ENCODE measurements at places on chromosomes 5 and 9.
A peak's percentile ranks its signal among the peaks of the same experiment; 100 is the strongest.

DNA sequence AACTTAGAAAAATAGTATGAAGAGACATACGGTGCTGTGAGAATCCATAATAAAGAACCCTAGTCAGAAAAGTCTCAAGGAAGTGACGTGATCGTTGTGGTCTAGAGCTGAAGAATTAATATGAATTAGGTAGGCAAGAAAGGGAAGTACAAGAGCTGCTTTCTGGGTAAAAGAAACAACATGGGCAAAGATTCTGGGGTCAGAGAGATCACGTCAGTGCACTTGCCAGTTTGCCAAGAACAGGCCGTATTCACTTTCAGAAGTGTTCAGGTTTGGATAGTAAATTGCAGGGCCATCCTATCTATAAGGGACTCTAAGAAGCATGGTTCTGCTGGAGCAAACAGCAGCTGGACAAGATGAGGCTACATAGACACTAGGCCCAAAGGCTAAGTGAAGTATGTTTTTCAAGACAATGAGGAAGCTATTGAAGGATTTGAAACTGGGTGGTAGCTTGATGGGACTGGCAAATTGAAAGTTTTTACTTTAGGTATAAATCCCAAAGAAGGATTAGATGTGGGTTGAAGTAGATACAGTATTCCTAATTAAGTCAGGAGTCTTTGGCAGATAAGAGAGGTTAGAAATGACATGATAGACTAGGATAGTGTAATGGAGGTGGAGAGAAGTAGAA, 4.8 kb upstream of the CHD1 start:
- peak; percentile 21 for DNase-seq

DNA sequence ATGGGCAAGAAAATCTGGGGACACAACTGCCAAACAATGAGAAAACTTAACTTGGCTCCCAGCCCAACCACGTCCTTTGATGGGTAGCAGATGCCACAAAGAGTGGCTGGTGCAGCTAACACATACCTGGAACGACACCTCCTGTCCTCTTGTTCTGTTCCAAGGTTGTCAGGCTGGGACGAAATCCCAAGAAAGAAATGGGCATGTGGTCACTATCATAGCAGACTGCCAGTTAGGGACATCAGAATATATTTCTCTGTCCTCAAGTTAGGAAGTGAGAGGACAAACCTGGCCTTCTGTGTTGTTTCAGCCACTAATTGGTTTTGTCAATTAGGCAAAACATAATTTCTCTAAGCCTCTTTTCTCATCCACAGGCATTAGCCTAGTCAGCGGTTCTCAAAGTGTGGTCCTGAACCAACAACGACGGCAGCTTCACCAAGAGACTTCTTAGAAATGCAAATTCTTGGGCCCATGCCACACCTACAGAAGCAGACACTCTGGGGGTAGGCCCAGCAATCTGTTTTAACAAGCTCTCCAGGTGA, 63.4 kb downstream of the RAPGEF1 start:
- DNase-seq: no peak

DNA sequence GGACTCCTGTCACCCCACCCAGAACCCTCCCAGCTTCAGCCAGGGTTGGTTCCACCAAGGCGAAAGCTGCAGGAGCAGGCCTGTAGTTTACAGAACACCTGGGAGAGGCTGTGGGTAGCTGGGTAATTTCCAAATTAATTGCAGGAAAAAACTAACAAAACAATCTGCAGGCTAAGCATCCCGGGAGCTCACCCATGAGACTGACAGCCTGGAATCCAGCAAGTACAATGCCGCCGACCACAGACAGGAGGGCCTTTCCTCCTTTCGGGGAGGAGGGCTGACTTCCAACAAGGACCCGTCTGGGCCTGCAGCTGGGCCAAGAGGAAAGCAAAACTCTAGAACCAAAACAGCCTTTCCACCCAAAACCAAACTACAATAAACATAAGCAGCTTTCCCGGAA, 10.3 kb downstream of the FOXE1 start:
- DNase-seq: no peak

- no peak for DNase-seq
These were observed 702.8 kb downstream of the CETN3 start for GRCh38 chr5:89706731-89707130.

DNA sequence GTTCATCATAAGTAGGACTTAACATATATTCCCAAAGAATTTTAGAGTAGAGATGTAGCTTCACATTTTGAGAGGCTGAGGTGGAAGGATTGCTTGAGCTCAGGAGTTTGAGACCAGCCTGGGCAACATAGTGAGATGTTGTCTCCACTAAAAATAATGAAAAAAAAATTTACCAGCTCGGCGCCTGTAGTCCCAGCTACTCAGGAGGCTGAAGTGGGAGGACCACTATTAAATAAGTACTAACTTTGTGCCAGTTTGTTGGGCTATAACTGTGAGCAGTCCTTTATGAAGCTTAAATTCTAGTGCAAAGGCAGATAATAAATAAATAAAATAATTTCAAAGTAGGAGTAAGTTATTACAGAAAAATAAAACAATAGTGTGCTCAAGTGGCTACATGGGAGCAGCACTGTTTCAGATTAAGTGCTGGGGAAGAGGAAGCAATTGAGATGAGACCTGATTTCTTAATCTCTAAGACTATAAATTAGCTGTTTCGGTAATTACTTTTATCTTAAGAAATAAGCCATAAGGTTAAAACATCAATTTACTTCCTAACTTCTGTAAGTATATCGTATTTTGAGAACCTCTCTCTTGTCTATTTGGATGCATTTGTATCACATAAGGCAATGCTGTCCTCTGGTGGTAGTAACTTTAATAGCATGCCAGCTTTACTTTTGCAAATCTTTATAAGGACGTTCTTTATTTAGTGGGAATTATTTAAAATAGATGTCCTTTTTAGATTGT, 98.9 kb downstream of the CSNK1G3 start:
- DNase-seq: peak; percentile 23

GRCh38 chr5:5637173-5637572, 214.7 kb downstream of the ICE1 start:
- no peak for DNase-seq

DNA sequence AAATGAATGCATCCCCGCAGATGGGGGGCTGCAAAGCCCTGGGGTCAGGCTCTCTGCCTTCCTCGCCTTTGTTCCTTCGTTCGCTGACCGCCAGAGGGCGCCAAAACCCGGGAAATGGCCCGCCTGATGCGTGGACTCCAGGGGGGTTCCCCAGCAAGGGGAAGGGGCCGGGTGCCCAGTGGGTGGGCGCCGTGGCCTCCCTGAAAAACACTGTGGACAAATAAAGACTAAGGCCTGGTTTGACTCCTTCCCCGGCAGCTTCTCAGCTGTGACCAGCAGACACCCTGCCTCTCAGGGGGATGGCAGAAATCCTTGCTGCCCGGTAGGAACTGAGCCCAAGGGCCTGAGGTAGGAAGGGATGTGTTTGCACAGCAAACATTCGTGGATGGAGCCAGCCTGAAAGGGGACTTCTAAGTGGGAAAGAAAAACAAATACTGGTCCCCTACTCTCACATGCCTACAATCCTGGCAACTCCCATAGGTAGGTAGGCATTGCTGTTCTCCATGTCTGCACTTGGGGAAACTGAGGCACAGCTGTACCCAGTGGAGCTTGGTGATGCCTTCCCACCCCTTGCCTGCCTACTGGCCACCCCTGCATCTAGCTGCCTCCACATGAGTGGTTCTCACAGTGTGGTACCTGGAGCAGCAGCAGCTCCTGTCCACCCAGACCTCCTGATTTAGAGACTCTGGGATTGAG, 57.7 kb downstream of the DUSP1 start:
- DNase-seq: peak; percentile 64

DNA sequence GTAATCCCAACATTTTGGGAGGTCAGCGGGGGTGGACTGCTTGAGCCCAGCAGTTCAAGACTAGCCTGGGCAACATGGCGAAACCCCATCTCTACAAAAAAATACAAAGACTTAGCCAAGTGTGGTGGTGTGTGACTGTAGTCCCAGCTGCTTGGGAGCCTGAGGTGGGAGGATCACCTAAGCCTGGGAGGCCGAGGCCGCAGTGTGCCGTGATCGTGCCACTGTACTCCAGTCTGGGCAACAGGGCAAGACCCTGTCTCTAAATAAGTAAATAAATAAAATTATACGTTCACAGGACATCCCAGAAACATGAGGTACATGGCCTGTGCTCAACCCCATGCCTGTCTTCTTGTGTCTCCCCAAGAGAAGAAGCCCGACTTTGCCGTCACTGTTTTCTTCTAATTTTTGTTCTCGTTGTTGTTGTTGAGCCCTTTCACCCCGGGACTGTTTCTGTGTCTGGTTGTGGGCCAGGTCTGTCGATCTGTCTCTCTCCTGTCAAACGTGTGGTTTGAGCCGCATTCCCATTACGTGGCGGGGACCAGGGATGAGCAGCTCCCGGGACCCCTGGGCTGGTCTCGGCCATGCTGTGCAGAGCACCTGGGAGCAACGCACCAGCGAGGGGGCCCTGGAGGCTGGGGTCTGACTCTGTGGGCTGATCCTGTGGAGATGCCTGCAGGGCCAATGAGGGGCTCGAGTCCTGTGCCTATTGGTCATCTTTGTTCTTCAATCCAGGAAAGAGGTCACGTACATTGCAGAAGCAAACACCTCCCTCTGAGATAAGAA, 32.2 kb downstream of the NACC2 start:
- DNase-seq: no peak

DNA sequence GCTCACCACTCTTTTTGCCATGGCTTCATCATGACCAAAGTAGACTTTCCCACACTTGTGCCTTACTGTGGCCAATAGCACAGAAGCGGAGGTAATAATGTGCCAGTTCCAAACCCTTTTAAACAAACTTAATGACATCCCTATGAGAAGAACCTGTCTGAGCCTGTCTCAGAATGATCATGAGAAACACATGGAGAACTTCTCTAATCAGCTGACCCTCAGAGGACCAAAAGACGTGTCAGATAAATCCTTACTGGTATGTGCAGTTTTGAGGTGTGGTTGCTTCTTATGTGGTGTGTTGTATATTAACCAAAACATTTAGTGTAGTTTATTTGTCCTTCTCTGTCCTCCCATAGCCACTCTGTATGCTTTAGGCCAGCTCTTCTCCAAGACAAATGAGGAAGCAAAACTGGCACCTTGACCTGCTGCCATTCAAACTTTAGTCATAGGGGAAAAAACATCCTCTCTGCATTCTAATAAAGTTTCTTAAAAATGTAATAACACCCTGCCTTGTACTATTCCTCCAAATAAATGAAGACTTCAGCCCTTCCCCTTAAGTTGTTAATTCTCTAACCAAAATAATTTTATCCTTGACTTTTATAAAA, 168.9 kb downstream of the MUSK start:
- DNase-seq: no peak

GRCh38 chr9:131658377-131659129, 81.3 kb downstream of the RAPGEF1 start:
- no peak for DNase-seq

GRCh38 chr5:136199408-136199807, 6.4 kb upstream of the SMIM32 start:
- DNase-seq: no peak

DNA sequence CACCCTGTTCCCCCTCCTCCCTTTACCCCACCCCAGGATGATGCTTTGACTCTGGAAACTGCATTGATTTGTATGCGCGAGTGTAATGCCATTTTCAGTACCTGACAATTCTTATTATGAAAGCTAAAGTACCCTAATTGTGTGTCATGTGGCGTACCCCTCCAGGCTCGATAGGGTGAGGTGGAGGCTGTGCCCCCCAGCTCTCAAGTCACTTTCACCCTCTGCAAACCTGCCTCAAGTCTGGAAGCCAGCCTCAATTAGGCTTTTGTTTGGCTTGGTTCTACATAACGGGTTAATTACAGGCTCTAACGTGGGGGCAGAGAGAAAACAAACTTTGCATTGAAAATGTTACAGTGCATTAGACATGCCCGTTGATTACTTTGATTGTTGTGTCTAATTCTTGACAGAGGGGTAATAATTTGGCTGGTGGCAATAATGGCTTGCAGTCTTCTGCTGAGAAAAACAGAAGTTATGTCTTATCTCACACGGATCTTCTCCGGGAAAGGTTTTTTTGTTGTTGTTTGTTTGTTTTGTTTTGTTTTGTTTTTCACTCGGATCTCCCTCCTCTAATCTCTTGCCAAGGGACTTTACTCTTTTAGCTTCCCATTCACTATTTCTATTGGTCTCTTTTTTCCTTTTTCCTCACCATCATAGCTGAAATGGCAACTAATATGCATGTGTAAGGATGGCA, 12.6 kb downstream of the ISL1 start:
- DNase-seq: no peak

- DNase-seq: no peak
These were observed 1.3 kb downstream of the BRD3 start for GRCh38 chr9:134066526-134066912.

GRCh38 chr5:16563686-16564085, 53.1 kb downstream of the RETREG1 start:
- DNase-seq: no peak

GRCh38 chr5:100872408-100873190, 30.5 kb downstream of the ST8SIA4 start:
- DNase-seq: no peak

GRCh38 chr9:134569626-134570025, 72.0 kb upstream of the COL5A1 start:
- no peak for DNase-seq

DNA sequence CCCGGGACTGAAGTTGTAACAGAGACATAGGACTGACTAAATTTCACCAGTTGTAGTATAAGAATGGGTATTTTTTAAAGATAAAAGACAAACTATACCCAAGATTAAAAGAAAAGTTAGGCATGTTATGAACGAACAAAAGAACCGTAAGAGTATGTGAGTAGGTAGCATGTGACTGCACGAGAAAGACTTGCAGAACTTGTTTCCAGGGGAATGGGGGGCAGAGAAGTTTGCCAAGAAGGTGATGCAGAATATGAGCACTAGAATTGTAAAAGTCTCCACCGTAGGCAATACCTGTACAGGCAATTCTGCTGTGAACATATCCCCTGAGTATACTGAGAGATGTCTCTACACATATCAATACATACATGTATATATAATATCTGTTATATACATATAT, 614.7 kb downstream of the PRELID2 start:
- DNase-seq: no peak

DNA sequence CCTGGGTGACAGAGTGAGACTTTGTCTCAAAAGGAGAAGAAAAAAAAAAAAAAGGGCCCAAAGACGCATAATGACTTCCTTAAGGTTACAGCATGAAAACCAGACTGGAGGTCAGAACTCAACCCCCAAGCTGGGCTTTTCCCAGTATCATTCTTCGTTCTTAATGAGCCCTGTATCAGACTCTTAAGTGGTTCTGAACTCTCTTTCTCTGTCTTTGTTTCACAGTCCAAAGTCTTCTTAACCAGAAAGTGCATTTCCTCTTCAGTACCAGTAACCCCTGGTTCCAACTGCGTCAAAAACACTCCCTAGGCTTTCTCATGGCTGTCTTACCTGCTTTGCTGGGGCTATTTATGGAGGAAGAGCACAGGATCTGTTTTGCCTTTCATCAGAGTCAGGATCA, 38.4 kb upstream of the SHB start:
- no peak for DNase-seq

Data from activated T-cell treated with anti-CD3 and anti-CD28 coated beads for 4 hours (primary cell).